ENCODE measurements at places on chromosomes 2 and 18.

DNA sequence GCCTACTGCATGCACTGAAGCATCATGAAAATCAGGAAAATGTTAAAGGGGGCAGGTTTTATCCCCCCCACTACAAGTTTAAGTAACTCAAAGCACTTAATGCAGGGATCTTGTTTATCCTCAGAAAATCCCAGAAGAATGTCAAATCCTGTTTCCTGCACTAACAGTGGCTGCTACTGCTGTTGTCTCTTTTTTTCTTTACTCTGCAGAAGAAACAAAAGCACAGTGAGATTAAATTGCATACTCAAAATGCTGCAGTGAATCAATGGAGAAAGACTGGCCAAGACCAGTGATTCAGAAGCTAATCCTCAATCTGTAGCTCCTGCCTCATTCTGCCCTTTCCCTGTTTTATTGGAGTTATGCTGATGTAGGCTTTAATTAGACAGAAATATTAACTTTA is 332.3 kb upstream of the FIGN start:
- no peak for DNase-seq

DNA sequence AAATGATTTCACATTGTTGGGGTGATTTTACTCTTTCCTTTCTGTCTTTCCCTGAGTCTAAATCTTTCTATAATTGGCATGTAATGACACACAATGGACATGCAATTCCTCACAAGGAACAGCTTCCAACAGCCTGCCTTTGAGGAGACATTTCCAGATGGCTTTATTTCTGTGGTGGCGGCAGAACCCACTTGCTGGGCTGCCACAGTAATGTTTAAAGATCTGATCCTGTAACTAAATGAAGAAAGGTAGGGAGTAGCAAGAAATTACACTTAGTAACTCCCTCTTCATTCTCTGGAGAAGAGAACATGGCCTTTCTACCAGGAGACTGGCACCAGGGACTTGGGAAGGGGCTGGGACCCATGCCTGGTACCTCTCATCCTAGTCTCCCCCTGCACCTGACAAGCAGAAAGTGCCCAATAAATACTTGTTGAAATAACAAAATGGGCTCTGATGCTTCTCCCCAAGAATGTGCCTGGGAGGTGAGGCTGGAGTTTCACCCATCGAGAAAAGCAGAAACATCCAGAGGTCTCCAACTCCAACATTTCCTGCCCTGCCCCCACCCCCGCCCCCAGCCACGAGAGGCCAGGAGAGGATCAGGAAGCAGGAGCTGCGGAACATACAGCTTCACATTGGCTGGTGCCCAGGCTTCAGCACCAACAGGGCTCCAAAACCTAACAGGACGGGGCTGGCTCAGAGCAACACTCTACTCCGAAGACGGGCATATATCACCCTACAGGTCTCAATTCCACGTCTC is 92.1 kb downstream of the PXDN start:
- DNase-seq, result no peak

- peak; percentile 98 for DNase-seq
These were observed at the start of gene ABI2 for GRCh38 chr2:203327901-203328759. TSS of gene ABI2 (plus strand) at chr2:203328394. CDS start at chr2:203328515, 121 bp downstream.

- no peak for DNase-seq
These were observed 487.4 kb upstream of the ZEB2 start for GRCh38 chr2:145007093-145007959.

DNA sequence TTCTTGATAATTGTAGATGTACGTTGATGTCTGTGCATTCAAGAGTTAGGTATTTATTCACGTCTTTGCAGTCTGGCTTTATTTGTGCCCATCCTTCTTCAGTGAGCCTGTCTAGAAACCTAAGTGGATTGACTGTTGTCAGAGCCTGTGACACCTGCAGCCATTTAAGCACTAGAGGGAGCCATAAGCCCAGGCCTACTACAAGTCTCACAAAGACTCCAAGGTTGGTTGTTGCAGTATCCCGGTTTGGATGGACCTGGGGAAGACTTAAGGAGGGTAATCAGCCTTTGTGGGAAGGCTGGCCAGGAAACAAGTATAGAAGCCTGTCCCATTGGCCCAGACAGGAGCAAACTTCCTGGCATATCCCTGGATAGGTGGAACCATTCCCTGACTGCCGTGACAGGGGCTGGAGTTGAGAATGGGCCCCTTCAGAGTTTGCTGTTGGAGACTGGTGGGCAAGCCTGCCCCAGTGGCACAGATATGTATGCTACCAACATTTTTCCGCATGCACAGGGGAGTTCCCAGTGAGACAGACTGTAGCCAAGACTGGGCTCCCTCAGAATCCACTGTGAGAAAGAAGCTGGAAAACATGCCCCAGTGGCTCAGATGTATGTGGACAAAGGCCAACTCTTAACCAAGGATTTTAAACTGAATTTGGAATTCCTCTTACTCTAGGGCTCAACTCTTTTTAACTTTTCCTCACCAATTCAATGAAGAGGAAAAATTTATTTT is 9.3 kb upstream of the LRRC30 start:
- DNase-seq, result peak; percentile 75

DNA sequence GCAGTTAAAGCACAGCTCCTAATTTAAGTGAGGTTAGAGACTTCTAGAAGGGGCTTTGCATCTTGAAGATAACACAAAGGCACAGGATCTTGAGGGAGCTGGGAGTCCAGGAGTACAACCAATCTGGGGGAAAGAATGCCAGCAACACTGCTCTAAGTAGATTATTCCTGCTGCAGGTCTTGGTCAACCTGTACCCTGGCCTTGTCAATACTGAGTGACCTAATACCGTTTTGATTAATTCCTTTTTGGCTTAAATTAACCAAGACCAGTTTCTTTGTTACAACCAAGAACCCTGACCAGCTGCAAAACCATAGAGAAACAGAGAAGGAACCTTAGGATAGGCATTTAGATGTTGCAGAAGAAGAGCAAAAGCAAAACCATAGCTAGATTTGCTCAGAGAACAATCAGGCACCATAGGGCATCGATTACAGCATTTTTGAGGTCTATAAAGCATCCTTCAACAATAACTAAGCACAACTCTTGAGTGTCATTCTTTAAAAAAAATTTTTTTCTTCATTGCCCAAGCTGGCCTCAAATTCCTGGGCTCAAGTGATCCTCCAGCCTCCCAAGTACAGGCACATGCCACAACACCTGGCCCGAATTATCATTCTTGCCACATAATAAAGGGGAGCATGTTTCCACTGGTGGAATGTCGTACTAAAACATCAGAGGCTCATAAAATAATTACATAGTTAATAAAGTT is 6.3 kb downstream of the STARD7 start:
- no peak for DNase-seq

DNA sequence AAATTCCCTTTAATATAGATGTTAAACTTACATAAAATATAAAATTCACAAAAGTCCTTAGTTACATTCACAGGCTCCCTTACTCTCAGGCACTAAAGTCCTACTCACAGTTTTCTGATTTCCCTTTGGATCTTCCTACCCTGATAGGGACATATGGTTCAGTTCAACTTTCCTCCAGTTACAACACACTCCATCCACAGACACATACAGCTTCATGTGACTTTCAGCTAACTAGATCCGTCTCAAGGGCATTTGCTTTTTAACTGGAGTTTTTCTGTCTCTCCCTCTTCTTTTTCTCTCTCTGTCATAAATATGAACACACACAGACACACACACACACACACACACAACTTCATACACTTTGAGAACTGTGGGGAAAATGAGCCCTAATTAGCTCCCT is 419.2 kb downstream of the LRP1B start:
- DNase-seq, result no peak

- no peak for DNase-seq
These were observed 11.6 kb upstream of the ITGA6 start for GRCh38 chr2:172415865-172416183.

- DNase-seq, result no peak
These were observed 87.4 kb upstream of the KLF7 start for GRCh38 chr2:207252979-207253645.

DNA sequence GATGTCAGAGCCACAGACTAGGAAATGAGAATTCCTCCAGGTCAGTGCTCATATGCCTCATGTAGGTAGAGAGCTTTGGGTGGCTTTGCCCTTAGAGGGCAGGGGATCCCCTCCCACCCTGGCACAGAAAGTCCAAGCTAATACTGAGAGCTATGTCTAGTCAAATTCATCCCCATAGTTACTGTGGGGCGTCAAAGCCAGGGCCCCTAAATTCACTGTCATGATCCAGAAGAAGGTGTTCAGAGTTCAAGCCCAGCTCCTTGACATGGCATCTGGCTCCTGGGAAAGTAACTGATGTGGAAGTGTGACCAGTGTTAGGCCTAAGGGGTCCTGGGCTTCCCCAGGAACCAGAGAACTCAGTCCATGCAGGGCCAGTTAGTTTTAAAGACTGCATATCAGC is 1.8 kb downstream of the THNSL2 start:
- no peak for DNase-seq

GRCh38 chr2:20129331-20130159 is 78.1 kb upstream of the LAPTM4A start:
- no peak for DNase-seq

DNA sequence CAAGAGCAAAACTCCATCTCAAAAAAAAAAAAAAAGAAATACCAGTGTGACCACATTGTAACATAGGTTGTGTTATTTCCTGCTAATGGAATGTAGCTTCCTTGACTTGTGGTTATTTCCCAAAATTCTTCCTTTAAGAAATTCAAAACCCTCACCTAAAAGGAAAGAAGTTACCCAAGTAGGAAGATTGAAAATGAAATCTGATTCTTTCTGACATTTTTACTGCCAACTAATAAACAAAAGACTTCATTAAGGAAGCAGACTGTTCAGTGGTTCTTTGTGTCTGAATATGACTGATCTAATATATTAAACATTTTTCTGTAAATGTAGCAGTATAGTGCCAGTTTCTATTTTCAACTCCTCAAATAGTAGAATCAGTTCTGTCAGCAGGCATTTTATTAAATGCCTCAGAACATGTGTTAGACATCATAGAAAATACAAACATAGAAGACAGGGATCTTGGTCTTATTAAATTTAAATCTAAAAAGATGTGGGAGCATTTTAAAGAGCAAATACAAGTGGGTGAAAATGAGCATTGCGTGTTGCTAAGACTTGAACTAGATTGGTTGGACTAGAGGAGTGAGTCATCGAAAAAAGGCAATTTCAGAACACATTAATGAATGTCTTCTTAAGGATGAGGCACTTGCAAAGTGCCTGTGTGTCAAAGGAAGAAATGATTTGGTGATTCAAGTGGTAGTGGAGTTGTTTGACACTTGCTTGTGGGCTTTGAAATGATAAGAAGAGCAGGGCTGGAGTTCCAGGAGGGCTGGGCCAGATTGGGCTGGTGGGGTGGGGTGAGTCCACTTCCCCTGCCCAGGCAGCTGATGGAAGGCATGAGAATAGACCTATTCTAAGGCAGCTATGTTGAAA is 53.4 kb downstream of the PKP4 start:
- DNase-seq, result no peak

DNA sequence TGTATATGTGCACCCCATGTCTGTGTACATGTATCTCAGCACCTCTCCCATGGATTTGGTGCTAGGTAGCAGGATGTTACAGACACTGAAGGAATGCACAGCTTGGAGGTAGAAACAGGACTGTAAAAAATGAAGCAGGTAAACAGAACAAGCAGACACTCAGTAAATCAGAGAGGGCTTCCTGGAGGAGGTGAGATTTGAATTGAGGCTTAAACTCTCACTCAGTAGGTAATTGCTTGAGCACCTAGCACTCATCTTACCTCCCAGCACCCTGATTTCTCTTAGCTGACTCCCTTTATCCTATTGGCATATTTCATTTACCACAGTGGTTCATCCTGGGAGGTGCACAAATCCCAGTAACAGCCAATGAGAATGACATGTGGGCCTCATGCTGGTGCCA is 537.9 kb upstream of the RAB6C start:
- no peak for DNase-seq

DNA sequence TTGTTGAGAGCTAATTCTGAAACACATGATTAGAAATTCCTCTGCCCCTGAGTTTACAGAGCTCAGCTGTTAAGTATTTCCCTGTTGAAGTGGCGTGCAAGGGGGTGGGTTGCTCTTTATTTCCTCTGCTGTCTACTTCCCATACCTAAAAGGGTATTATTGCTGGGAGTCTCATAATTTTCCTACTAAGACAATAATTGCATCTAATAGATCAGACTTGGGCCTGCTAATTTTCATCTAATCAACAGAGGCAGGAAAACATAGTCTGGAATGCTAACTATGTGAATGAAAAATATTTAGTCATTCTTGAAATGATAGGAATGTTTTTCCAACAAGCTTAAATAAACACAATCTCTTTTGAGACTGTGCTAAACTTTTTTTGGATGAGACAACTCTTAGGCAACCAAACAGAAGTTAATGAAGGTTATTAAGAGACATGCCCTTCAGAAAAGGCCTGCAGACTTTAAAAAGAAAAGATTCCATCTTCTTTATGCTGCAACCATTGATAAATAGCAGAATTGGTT is 111.4 kb downstream of the FEZ2 start:
- no peak for DNase-seq

DNA sequence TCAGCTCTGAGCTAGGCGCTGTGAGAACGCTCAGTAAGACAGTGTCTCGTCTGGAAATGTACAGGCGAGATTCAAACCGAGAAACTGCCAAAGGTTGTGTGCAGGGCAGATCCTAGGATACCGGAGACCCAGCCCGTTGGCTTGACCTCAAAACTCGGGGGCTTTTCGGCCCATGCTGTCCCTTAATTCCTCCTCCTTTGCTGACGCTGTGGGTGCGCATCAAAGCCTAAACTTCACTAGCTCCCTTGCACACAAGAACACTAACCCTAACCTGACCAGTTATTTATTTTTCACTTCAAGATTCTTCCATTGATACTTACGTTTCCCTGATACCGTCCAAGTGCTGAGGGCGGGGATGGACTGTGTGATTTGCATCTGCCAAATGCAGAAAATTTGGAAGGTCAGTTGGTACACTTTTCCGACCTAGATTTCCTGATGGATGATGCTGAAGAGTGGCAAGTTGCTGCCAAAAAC is 1.0 kb upstream of the AAK1 start:
- no peak for DNase-seq

DNA sequence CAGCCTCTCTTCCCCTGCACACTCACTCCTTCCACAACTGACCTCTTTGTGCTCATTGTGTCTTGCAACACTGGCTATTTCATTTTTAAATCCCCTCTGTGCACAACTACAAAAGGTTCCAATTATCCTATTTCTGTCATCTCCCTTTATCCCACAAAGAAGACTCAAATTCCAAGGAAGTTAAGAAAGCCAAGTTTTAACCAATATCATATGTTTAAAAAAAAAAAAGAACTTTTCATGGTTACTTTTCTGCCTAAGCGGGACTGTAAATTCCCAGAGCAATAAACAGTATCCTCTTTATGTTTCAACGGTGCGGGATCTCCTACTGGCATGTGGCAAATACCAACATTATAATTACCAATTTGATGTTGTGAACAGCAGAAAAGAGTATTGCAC is 83.8 kb downstream of the DOCK10 start:
- DNase-seq, result no peak

Measured in ecto neural progenitor cell (in vitro differentiated cells).